ENCODE measurements at places on chromosomes 2 and 18.

DNA sequence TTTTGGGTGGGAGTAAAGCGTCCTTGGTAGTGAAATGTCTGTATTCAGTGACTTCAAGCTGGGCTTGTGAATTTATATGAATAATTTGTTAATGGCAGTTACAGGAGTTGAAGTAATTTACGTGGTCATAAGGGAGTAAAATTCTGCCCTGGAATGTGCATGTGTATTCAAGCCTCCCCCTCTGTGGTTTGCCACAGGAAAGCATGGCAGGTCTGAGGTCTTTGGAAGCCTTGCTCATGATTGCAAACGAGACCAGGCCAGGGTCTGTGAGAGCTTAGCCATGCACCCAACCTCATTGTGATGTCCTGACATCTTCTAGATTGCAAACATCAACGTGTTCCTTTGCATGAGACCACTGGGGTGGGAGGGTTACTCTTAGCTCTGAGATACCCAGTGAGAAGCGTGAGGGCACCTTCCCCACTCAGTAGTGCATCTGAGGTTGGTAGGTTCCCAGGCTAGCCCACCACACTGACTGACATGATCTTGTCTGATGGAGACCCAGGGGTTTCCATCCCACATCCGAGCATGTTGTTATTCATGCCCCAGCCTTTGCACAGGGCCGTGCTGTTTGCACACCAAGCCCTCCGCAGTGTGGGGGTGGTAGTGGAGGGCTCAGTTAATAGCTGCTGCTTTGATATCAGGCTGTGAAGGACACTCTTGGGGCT lies 216.5 kb downstream of the KLHL29 start:
- no peak for DNase-seq

- DNase-seq, result no peak
Observed at GRCh38 chr2:36889795-36890194, 76.5 kb downstream of the STRN start.

GRCh38 chr18:3471141-3471648 lies 21.2 kb downstream of the TGIF1 start:
- no peak for DNase-seq

DNA sequence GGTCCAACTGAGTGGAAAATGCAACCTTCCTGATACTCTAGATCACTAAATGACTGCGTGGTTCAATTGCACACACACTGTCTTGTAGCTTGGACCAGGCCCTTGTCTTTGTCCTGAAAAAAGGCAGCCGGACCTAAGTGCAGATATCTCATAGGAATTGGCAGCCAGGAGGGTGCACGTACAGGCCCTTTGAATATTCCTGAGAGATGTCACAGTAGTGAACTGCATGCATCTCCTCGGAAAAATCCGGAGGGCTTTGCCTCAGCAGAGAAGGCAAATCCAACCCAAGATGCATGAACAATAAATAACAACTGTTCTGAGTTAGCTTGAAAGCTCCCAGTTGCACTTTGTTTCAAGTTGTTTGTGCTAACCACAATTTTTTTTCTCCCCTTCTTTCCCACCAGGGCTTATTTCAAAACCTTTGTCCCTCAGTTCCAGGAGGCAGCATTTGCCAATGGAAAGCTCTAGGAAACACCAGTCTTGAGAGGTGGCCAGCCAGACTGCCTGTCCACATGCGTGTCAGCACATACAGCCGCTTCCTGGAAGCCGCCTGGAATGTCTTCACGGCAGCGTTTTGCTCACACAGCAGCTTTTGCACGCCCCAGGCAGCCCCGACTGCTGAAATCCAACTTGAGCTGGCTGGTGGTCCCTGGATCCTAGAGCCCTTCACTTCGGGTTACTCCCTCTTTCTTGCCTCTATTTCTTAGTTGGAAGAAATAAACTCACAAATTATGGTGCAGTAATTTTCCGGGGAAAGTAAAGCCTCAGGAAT lies 54.4 kb upstream of the FOSL2 start:
- no peak for DNase-seq

- DNase-seq, result no peak
Observed at GRCh38 chr18:7896161-7896560, 329.0 kb downstream of the PTPRM start.

DNA sequence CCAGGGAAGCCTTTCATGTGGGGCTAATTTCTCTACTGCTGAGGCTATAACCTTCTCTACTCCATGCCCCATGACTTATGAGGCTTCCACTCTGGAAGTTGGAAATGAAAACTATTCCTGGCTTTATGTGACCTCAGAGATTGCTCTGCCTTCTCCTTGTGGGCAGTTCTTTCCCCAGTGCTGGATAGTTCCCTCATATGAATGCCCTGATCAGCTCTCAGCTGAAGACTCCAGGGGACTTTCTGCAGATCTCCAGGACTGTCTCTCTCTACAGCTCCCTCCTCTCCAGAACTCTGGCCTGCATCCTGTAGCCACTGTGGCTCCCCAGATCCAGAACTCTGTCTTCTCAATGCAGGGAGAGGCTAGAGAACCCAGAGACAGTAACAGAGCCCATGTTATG lies 235.1 kb downstream of the SEPTIN10 start:
- no peak for DNase-seq

DNA sequence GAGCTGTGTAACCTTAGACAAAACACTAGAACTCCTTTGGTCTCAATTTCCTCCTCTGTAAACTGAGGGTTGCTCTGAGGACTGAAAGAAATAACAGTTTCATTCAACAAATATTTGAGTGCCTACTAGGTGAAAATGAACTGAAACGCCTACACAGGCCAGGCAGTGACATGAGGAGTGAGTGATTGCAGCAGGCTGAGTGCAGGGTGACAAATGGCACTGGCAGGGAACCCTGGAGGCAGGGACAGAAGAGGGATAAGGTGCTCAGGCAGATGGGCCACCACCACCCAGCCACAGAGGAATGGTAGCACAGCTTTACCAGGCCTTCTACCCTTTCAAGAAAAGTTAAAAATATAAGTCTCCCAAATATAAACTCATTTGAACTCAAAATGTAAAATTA lies 11.5 kb upstream of the RNU4ATAC start:
- DNase-seq, result no peak

GRCh38 chr18:39969803-39970494 lies 1985.1 kb upstream of the PIK3C3 start:
- no peak for DNase-seq

- no peak for DNase-seq
Observed at GRCh38 chr2:21104030-21104660, 19.6 kb upstream of the TDRD15 start.

DNA sequence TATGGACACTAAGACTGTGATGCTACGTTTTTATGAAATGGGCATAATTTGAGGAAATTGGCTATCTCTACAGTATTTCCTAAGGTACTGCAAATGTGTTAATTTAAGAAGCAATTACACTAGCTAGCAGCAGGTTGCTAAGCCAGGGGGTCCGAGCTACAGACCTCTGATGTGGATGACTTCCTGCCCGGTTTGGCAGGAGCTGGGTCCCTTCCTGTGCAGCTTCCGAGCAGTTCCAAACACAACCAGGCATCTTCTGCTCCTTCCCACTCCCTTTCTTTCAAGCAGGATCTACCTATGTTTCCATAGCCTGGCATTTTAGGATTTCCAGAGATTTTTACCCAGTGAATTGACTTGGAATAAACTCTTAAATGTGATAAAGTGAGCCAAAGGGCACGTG lies 55.7 kb downstream of the SCN2A start:
- no peak for DNase-seq

DNA sequence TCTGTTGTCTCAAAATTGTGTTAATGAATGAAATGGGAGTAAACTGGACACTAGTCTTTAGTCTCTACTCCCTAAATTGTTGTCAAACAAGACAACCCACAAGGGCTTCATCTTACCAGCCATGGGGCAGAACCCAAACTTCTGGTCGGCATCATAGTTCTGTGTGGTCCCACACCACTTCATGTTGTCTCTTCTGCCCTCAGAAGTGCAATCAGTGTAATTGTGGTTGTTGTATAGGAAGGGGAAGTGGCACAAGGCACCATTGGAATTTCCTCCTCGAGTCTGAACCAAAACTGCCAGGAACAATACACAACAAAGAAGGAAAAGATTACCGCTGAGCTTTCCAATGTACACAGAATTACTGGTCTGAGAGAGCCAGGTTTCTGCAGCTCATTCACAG lies 12.6 kb downstream of the FN1 start:
- no peak for DNase-seq

DNA sequence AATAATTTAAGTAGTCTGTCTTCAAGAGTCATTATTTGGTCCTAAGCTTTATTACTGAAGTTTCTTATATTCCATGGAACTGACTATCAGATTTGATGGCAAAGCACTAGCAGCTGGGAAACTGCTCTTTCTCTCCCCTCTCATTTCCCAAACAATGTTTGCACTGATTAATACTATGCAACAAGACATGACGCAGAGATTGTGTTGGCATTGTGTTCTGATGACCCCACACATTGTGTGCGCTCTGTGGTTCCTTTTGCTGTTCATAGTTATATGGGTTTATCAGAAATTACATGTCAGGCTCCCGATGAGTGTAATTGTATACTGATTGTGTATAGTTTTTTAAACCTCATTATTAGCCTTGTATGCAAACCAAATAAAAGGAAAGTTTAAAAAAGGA lies 331.6 kb upstream of the FANCL start:
- no peak for DNase-seq

- no peak for DNase-seq
Observed at GRCh38 chr2:64203131-64203857, 59.1 kb upstream of the PELI1 start.

DNA sequence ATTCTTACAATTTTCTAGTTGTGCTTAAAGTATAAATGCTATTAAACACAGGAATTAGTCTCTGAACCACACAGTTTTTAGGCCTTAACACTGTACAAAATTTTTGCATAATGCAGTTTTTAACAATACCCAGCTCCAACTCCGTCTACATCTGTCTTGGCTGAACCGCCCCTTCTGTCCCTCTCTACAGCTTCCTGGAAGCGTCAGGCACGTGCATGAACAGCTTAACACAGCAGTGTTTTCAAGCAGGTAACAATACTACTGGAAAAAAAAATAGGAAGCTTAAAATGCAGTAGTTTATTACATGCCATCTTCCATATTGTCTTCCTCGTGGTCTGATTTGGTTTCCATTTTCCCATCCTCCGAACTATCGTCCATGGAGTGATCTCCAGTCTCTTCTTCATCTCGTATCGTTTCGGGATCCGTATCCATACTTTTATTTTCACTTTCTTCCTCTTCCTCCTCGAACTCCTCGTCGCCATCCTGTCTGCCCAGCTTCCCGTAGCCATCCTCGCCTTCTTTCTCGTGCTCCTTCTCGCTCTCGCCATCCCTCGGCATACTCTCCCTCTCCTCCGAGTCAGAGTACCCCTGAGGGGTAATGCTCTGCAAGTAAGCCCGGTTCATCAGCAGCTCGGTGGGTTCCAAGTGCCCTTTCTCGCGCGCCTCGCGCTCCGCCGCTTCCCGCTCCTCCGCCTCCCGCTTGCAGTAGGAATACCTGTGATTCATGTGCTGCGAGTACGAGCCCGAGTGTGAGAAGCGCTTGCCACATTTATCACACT lies 130.6 kb downstream of the ZEB2 start:
- DNase-seq, result no peak

Data from stimulated activated CD8-positive, alpha-beta memory T cell treated with anti-CD3 and anti-CD28 coated beads, Interleukin-7, amount 100 ng/mL, for 1 hour (primary cell).